ENCODE measurements at places on chromosomes 2 and 18.

DNA sequence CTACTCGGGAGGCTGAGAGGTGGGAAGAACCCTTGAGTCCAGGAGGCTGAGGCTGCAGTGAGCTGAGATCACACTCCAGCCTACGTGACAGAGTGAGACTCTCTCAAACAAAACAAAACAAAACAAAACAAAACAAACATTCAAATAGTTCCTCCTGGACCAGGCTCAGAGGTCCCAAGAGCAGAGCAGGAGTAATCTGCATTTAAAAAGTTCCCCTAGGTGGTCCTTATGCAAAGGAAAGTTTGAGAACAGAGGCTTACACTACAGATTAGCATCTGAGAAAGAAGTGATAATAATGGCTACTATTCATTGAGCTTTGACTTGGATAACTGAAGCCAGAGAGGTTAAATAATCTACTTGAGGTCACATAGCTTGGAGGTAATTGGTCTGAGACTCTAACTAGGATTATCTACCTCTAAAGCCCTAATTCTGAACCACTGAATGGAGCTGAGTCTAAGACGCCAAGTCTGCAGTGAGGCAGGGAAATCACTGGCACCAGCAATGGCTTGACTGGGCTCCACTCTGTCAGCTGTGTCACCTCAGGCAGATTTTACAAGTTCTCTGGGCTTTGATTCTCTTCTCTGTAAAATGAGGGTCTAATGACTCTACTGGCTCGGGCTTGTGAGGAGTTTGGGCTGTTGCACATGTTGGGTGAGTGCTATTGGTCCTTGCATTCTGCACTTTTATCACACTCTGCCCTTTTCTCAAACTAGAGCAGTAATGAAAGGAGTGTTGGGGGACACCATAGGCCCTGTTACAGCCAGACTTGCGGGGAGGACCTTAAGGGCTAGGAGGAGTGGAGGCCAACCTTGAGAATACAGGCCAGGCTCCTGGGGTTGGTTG is 29.2 kb upstream of the DLX2 start:
- DNase-seq: no peak

DNA sequence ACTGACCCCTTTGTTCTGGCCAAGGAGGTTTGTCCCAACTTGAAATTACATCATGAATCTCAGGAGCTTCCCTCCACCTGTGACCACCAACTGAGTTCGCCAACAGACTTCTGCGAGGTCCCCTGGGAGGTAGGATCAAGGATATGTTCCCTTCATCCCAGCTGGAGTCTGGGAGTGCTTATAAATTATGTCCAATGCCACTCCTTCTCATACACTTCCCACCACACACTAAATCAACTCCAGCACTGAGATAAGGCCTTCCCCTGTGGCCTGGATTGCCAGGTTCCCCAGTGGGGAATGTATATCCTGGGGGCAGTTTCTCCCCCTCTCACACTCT is 99.2 kb downstream of the RND3 start:
- DNase-seq: no peak

DNA sequence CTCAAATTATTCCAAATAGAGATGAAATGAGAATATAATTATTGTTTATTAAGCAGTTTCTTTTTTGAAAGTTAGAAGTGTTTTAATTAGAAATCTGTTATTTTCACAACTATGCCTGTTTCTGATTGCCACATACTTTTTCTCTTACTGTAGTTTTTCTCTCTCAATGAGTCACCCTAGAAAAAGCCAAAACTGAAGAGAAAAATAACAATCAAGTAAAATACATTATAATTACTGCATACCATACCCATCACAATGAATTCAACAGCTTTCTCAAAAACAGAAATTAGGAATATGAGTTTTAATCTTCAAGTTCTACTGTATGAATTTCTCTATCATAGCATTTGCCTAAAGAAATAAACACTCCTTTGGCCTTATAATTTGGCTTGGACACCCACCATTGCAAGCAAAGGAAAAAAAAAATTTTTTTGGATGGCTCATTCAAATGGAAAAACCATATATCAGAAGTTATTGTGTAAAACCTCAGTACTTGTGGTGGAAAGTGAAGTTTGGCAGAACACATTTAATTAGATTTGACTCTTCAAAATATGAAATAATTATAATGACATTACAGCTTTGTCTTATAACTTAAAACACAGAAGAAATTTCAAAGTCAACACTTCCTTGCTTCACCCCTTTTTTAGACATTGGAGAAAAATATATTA is 138.5 kb downstream of the DYM start:
- no peak for DNase-seq

DNA sequence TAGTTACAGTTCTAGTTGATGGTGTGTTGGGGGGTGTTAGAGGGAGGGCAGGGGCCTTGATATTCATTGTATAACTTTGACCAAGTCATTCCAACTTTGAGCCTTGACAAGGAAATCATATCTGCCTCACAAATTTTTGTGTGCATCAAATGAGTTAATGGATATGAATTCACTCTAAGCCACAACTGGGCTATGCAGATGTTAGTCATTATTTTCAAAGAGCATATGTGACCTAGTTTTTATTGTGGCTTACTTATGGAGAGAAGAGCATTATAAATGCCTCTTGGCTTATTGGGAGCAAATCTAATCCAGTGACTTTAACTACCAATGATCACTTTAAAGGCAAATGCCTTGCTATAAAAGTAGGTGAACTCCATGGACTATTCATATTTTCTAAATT is 250.2 kb downstream of the LPIN1 start:
- no peak for DNase-seq

GRCh38 chr2:190467575-190468083 is 59.5 kb downstream of the MFSD6 start:
- DNase-seq: no peak

Data from RCC 7860 (cell line).